ENCODE measurements at places on chromosomes 7 and 10.

GRCh38 chr10:44792119-44792775, 118.9 kb upstream of the TMEM72 start:
- no peak for DNase-seq

DNA sequence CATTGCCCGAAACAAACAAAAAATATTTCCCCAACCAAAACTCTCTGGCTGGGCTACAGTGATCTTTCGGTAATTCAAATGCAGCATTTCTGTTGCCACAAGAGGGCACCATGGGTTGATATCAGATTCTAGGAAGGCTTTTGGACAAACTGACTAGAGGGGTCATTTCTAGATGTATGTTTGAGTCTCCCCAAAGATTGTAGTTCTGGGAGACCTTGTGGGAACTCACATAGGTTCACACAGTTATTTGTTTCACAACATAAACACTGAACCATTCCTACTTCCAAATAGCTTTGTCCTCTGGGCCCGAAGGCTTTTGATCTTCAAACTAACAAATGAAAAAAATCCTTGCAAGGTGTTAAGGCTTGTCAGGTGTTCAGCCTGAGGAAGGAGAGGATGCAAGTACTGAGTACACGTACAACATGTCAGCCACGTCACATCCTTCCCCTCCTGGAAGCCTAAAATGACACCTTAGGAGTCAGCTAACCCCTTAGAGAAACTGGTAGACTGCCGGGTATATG, 37.0 kb upstream of the IL15RA start:
- no peak for DNase-seq

DNA sequence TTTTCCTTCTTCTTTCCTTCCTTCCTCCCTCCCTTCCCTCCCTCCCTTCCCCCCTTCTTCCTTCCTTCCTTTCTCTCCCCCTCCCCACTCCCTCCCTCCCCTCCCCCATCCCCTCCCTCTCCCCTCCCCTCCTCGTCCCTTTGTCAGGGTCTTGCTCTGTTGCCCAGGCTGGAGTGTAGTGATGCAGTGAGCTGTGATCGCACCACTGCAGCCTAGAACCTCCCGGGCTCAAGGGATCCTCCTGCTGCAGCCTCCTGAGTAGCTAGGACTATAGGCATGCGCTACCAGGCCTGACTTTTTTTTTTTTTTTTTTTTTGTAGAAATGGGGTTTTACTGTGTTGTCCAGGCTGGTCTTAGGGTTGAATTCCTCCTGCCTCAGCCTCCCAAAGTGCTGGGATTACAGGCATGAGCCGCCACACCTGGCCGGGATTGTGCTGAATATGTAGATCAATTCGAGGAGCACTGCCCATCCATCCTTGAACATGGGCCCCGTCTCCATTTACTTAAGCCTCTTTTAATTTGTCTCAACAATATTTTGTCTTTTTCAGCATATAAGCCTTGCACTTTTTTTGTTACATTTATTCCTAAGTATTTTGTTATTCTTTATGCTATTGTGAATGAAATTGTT, 23.4 kb downstream of the GRIFIN start:
- no peak for DNase-seq

GRCh38 chr10:77823811-77824542, 102.6 kb downstream of the DLG5 start:
- no peak for DNase-seq

GRCh38 chr7:106807474-106807873, 57.6 kb upstream of the PIK3CG start:
- DNase-seq: no peak

- DNase-seq: no peak
Measured at GRCh38 chr10:121709675-121710073, 111.4 kb upstream of the FGFR2 start.

DNA sequence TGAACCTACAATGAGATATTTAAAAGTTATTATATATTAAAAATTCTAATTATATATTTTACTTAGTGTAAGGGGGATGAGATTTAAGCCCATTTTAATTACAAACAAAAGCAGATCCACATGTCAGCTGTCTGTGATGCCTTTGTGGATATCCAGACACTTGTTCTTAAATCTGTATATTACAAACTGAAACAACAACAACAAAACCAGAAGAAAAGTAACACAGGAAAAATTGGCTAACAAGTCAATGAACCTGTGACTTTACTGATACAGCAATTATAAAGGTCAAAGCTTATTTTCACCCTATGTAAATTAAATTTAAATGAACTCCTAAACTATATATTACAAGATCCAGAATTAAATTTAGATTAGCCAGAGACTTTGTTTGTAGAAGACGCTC, 222.7 kb downstream of the CHCHD3 start:
- no peak for DNase-seq

DNA sequence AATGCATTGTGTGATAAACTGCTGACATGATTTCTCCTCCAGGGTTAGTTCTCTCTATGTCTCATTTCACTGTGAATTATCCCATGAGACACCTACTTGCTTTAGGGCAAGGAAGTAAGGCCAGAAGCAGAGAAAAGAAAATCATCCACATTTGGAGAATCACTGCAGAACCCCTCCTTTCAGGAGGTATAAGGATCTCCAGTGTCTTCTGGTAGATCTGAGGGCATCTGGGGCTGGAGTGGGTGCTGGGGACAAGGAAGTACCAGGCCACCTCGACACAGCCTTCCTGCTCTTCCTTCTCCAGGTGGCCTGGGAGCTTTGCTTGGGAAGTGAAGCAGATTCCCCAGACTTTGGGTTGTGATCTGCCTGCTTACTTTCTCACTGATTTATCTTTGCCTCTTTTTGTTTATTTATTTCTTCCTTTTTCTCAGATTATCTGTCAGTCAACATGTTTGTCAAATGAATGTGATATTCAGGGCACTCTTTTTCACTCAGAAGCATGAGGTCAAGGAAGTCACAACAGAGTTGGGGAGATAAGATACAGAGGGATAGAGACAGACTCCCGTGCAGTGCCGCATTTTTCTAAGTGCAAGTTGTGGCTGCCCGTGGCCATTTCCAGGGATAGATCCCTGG, 12.4 kb upstream of the CAMK2G start:
- DNase-seq: no peak

- DNase-seq: no peak
Measured at GRCh38 chr10:71004176-71005075, 116.1 kb upstream of the PCBD1 start.

DNA sequence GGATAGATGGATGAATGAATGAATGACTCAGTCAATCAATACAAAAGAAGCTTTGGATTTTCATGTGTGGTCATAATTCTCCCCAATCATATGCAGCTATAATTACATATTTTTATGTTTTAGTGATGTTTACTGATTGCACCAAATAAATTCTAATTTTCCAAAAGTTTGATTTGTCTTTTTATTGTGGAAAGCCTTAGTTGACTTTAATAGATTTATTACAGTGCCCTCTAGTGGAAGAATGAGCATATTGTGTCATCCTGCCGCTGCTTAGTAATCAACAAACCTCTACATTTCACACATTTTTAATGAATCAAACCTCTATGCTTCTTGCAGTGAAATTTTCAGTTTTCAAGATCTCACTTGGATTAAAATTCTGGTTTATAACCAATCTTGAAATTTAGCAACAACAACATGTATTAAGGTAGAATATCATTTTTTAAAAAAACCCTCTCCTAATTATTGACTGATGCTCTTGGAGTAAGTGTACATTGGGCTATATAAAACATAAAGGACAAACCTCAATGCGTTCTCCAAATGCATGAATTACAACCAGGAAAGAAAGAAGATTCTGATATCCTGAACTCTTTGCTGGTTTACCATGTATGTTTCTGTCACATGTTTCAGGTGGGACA, 55.6 kb upstream of the PNLIP start:
- no peak for DNase-seq

- DNase-seq: no peak
Measured at GRCh38 chr7:129617178-129617577, 5.7 kb downstream of the NRF1 start.

GRCh38 chr7:80832006-80832405, 86.8 kb downstream of the SEMA3C start:
- no peak for DNase-seq

GRCh38 chr7:110800984-110801383, 289.9 kb upstream of the LRRN3 start:
- no peak for DNase-seq

GRCh38 chr10:82206831-82207230, 331.8 kb downstream of the NRG3 start:
- DNase-seq: no peak

DNA sequence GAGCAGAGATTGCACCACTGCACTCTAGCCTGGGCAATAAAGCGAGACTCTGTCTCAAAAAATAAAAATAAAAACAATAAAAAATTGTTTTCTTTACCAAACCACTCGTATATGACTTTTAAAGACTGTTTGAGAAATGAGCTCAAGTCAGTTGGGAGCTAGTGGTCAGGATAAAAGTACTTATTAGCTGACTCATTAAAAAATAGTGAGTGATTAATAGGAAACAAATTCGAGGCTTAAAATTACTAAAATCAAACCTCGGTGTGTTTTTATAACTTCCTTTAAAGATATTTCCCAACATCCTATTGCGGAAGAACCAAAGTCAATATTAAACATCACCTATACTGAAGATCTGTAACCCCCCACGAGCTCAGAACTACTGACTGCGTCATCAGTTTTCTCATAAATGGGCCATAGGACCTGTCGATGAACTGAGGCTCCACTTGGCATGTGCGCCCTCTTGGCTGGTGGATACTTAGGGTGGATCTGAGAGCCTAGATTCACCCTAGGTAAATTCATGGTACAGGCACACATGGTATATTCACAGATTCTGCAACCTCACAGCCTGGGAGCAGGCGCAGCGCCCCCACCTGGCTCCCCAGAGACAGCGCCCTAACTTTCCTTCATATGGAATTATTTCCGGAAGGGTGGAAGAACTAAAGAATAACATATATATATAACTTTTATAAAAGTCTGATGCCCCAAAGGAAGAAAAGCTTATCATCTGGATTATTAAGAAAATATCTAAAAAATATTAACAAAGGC, 9.2 kb downstream of the MKI67 start:
- no peak for DNase-seq

DNA sequence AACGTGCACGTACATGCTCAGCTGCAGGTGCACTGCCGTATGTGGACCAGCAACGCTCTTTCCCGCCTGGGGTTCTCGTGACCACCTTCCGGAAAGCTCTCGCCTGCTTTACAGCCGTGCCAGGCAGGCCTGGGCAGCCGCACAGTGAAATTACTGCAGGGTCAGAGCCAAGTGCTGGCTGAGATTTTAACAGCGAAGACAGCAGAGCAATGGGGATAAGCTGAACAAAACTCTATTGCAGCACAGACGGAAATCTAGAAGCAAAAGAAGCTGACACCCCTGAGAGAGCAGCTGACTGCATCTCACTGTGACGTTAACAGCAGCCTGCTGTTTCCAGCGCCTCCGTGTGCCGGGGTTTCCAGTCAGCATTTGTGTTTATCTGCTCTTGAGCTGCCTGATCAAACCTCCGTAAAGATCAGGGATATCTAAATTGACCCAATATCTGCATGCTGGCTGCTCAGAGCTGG, 179.0 kb downstream of the DIP2C start:
- no peak for DNase-seq

- no peak for DNase-seq
Measured at GRCh38 chr10:125096371-125096770, 64.0 kb downstream of the CTBP2 start.

- DNase-seq: no peak
Measured at GRCh38 chr10:132939957-132940790, 2.2 kb downstream of the CFAP46 start.

GRCh38 chr10:118937226-118937625, 92.3 kb upstream of the NANOS1 start:
- DNase-seq: no peak

GRCh38 chr7:19526639-19527038, 182.2 kb downstream of the POLR1F start:
- DNase-seq: no peak

DNA sequence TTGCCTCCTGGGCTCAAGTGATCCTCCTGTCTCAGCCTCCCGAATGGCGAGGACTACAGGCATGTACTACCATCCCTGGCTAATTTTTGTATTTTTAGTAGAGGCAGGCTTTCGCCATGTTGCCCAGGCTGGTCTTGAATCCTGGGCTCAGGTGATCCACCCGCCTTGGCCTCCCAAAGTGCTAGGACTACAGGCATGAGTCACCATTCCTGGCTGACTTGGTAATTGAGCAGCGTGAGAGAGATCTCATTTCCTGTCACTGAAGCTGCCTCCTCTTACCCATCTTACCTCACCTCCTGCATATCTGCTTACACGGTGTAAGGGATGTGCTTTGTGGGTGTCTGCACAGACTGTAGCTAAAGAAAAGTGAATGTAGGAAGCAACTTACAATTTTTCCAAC, 9.7 kb downstream of the IFIT3 start:
- DNase-seq: no peak

DNA sequence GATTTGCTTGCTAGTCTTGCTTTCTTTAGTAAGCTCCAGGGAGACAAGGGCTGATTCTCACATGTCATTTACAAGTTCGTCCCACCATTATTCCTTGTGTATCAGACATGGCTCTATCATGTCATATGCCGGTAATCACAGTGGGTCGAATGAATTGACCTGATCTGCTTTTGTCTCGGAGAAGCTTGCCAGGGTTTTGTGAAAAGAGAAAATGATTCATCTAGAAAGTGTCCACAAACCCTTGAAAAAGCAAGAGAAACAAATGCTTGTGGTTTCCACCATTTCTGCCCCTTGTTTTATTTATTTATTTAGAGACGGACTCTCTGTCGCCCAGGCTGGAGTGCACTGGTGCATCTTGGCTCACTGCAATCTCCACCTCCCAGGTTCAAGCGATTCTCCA, 278.5 kb downstream of the TCF7L2 start:
- DNase-seq: no peak

DNA sequence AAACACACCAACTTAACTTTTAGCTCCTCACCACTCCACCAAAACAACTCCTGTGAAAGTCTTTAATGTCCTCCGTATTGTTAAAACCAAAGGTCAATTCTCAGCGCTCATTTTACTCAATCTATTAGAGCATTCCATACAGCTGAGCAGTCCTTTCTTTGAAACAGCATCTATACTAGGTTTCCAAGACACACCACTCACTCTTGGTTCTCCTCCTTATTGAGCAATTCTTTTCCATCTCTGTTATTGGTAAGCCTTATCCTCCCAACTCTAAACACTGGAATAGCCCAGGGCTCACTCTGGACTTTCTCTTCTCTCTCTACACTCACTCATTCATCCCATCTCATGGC, 34.9 kb downstream of the COA1 start:
- DNase-seq: no peak

DNA sequence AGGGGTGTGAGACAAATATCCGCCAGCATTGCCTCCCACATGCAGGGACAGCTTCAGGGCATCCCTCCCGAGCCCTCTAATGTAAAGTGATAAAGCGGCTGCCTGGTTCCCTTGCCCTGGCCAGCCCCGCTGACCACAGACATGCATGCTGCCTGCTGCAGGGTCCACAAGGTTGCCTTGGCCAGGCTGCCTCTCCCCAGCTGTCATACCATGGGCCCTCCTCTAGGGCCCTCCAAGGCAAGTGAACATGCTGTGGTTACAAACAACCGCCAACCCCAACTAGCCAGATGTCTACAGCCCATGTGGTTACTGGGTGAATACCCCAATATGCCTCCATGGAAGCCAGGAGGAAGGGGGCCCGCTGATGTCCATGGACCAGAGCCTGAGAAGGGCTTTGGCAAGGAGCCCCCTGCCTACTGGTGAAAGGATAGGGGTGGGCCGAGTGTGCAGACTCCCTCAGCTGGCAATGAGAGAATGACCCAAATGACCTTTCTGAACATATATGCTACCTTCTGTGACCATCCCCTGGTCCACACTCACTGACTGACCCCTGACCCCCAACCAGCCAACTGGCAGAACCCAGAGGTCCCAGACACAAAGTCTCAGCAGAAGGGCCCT, 37.4 kb downstream of the GRID1 start:
- no peak for DNase-seq

Measured in activated CD4-positive, CD25-positive, alpha-beta regulatory T cell treated with anti-CD3 and anti-CD28 coated beads, Interleukin-2, amount 50 U/mL, for 72 hours (primary cell).